ENCODE measurements at places on chromosomes 2 and 18. TPM values are rescaled to one million over a fixed set of nuclear protein-coding genes. Genes with fewer than 3 reads are reported as not detected.

The WDR54 gene
- total RNA-seq = 4.6 TPM

The ST6GAL2 gene
- total RNA-seq = 0.45 TPM

The MC2R gene
- not detected for total RNA-seq

The MOGAT1 gene
- total RNA-seq = 0.74 TPM

The LIPT1 gene
- 7.5 TPM for total RNA-seq

The RFX8 gene
- 0.16 TPM for total RNA-seq

The STARD6 gene
- not detected for total RNA-seq

The CYRIA gene
- 22.4 TPM for total RNA-seq

The SH3RF3 gene
- 20.4 TPM for total RNA-seq

The APLF gene
- 6.4 TPM for total RNA-seq

The KIAA2012 gene
- not detected for total RNA-seq

All from mesenteric fat pad (tissue), 1 donor.